Hepatocyte (in vitro differentiated cells): ENCODE measurements at places on chromosomes 12 and 14. TPM values are rescaled to one million over a fixed set of nuclear protein-coding genes. Genes with fewer than 3 reads are reported as not detected.
A peak's percentile ranks its signal among the peaks of the same experiment; 100 is the strongest.

The ZBTB25 gene
- total RNA-seq, result 7.2 and 8.4 TPM in 2 replicates

The KRT74 gene
- total RNA-seq, result not detected in 2 replicates

The KCNA1 gene
- 0.27 and 0.36 TPM in 2 replicates for total RNA-seq

The EPYC gene
- 0.27 and 0.92 TPM in 2 replicates for total RNA-seq

The TEX52 gene
- total RNA-seq, result not detected in 2 replicates

- no peaks in the 10 kb centered on the region for H3K27me3 ChIP-seq
- no peaks in the 10 kb centered on the region for H3K4me1 ChIP-seq
- no peak overlapping the region for H3K4me3 ChIP-seq
- DNase-seq, result no peak
Observed at GRCh38 chr14:30118992-30119640, 191.5 kb upstream of the PRKD1 start.

GRCh38 chr14:57939084-57939483 is 73.2 kb upstream of the SLC35F4 start:
- no peaks in the 10 kb centered on the region for H3K36me3 ChIP-seq
- no peaks in the 10 kb centered on the region for H3K4me1 ChIP-seq
- peaks cover 3% of the 10 kb centered on the region for H3K27me3 ChIP-seq
- no peak for DNase-seq
- no peak overlapping the region for H3K4me3 ChIP-seq
- no peak overlapping the region for H3K27ac ChIP-seq

GRCh38 chr14:104877806-104878550 is 12.9 kb downstream of the CEP170B start:
- H3K27ac ChIP-seq, result no peak overlapping the region
- H3K4me1 ChIP-seq, result peaks cover 1% of the 10 kb centered on the region
- no peak overlapping the region for H3K4me3 ChIP-seq
- H3K27me3 ChIP-seq, result no peaks in the 10 kb centered on the region
- H3K36me3 ChIP-seq, result no peaks in the 10 kb centered on the region

- no peaks in the 10 kb centered on the region for H3K27me3 ChIP-seq
- no peak for DNase-seq
- no peak overlapping the region for H3K4me3 ChIP-seq
- H3K27ac ChIP-seq, result no peak overlapping the region
Observed at GRCh38 chr12:38783304-38783703, 122.1 kb downstream of the CPNE8 start.

GRCh38 chr12:70551731-70552130 is 85.5 kb downstream of the PTPRB start:
- H3K27ac ChIP-seq, result no peak overlapping the region
- H3K4me1 ChIP-seq, result no peaks in the 10 kb centered on the region
- no peaks in the 10 kb centered on the region for H3K27me3 ChIP-seq
- H3K4me3 ChIP-seq, result no peak overlapping the region

GRCh38 chr12:119730381-119730780 is 62.4 kb downstream of the PRKAB1 start:
- H3K36me3 ChIP-seq, result no peaks in the 10 kb centered on the region
- H3K27ac ChIP-seq, result no peak overlapping the region
- DNase-seq, result no peak
- no peak overlapping the region for H3K4me3 ChIP-seq
- no peaks in the 10 kb centered on the region for H3K27me3 ChIP-seq

DNA sequence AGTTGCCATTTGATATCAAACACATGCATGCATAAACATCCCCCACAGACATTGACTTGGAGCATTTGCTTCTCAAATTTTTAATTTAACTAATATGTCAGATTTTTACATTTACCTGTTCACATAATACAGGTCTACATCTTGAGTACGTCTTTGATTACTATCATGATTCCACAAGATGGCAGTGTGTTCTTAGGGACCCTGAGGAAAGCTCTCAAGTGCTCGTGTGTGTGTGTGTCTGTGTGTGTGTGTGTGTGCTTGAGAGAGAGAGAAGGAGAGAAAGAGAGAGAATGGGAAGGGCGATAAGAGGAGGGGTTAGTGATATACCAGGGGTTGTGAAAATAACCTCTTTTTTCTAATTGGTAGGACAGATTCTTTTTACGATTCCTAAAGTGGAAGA is 167.1 kb upstream of the OR4E1 start:
- DNase-seq, result no peak
- no peak overlapping the region for H3K27ac ChIP-seq
- H3K27me3 ChIP-seq, result no peaks in the 10 kb centered on the region
- no peaks in the 10 kb centered on the region for H3K36me3 ChIP-seq

DNA sequence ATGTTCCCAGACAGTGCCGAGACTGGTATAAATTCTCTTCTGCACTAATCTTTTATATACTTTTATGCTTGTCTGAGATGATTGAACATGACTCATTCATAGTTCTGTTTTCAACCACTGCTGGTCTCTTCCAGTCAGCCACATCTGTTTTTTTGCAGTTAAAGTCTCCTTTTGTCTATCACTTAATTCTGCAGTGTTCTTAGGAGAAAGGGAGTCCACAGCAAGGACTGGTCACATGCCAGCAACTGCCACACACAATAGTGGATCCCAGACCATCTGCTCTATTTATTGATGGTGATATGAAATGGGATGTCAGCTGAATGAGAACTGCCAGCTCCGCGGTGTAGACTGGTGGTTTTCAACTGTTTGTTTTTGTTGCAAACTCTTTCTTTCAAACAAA is 379.8 kb downstream of the MED13L start:
- peak overlapping the region; percentile 54 for H3K27ac ChIP-seq
- DNase-seq, result no peak
- H3K4me3 ChIP-seq, result no peak overlapping the region
- H3K36me3 ChIP-seq, result no peaks in the 10 kb centered on the region
- no peaks in the 10 kb centered on the region for H3K27me3 ChIP-seq
- H3K4me1 ChIP-seq, result no peaks in the 10 kb centered on the region
